ENCODE measurements at places on chromosomes 6 and 20.

DNA sequence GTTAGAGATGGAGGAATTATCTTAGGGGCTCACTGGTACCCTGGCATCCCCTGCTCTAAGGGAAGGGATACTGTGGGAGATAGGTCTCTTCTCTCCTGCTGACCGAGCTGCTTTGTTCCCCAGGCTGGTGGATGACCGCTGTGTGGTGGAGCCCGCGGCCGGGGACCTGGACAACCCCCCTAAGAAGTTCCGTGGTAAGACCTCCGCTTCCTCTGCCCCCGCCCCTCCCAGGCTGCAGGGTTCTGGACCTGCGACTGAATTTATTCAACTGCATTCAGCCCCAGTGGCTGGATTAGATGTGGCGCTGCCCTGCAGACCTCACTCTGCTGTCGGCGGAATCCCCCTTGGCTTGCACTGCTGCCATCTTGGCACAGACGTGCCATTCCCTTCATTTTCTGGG is 19.2 kb downstream of the ITPR3 start:
- DNase-seq, result no peak

DNA sequence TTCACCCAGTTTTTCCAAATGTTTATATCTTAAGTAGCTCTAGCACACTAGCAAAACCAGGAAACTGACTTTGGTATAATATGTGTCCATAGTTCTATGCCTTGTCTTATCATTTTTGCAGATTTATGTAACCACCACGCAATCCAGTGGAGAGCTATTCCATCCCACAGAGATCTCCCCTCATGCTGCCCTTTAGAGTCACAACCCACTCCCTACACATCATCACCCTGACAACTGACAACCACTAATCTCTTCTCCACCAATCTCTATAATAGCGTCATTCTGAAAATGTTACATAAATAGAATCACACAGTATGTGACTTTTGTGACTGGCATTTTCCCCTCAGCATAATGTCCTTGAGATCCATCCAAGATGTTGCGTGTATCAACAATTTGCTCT is 29.1 kb downstream of the HLA-DRB5 start:
- no peak for DNase-seq

GRCh38 chr6:32816746-32817204 is at the start of gene HLA-DOB:
Gene HLA-DOB, minus strand, starts transcription at chr6:32817002. Its CDS starts 51 bp downstream, at chr6:32816951.
- no peak for DNase-seq

GRCh38 chr6:125759184-125759902 is 9.9 kb downstream of the HEY2 start:
- no peak for DNase-seq

Data from stimulated activated CD4-positive, alpha-beta T cell treated with anti-CD3 and anti-CD28 coated beads, TNF-alpha, amount 100 ng/mL, for 4 hours (primary cell).